Stimulated activated CD4-positive, alpha-beta T cell treated with anti-CD3 and anti-CD28 coated beads, Interleukin-12 subunit alpha, Interleukin-12 subunit beta, amount 100 ng/mL, for 48 hours (primary cell): ENCODE measurements at places on chromosomes 3 and 15.
A peak's percentile ranks its signal among the peaks of the same experiment; 100 is the strongest.

DNA sequence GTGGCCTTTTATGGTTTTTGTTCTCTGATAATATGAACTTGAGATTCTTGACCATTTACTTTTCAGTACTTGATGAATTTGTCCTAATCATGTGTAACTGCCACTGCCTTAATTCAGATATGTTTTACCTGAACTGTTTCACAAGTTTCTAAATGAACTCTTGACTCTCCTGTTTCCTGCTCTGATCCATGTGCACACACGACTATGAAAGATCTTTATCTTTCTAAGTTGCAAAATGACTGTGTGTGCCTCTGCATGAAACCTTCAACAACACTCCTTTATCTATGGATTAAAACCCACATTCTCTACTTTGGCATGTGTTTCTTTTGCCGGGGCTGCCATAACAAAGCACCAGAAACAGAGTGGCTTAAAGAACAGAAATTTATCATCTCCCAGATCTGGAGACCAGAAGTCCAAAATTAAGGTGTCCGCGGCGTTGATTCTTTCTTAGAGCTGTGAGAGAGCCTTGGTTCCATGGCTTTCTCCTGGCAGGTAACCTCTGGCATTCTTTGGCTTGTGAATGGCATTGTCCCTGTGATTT, 275.0 kb downstream of the ADAMTSL3 start:
- DNase-seq, result no peak

- DNase-seq, result no peak
These were observed 301.2 kb upstream of the CDIN1 start for GRCh38 chr15:36278219-36278618.

DNA sequence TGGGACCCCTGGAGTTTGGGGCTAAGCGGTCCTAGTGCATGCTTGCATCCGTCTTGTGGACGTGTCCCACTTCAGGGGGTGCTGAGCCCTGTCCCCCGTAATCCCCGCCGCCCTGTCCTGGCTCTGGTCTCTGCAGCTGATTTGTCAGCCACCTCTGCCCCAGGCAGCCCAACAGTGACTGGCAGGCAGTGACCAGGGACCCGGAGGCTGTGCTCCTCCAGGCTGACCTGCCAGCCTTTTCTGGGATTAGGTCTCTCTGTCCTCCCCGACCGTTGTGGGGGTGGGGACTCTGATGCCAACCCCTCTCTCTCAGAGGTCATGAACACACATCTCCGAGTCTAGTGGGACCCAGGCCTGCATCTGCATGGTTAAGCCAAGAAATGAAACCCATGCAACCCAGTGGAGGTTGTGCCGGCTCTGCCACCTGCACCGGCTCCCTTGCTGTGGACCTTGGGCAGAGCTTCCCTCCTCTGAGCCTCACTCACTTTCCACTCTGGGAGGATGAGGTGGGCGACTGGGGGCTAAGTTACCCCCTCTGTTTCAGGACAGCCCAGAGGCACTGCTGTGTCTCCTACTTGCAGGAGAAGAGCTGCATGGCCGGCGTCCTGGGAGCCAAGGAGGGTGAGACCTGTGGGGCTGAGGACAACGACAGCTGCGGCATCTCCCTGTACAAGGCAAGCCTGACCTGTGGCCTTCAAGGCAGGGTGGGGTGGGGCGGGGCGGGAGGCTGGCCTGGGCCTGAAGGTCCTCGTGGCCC, 60.2 kb downstream of the FBLN2 start:
- DNase-seq, result no peak

DNA sequence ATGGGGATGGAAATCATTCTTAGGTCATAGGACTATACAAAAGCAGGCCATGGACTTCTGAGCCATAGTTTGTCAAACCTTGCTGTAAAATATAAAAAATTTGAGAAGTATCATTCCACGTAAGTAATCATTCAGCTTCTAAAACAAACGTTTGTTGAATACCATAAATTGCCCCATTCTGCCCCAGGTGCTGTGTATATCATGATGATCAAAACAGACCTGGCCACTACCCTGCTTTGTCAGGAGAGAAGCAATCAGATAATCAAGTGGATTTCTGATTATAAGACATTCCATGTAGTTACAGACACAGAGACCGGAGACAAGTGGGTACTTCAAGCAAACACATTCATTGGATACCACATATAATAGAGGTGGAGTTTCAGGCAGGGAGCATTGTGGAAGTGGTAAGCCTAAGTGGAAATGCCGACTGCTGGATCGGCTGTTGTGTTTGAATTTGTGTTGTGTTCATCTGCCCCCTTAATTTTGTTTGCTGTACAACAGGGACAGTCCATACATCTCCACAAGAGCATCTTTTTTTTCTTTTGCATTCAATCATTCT, 61.7 kb downstream of the TGFBR2 start:
- DNase-seq, result no peak

- no peak for DNase-seq
These were observed 3.5 kb upstream of the TGFBR2 start for GRCh38 chr3:30602946-30603345.

GRCh38 chr3:114712728-114713492, 419.1 kb downstream of the TIGIT start:
- DNase-seq, result no peak

DNA sequence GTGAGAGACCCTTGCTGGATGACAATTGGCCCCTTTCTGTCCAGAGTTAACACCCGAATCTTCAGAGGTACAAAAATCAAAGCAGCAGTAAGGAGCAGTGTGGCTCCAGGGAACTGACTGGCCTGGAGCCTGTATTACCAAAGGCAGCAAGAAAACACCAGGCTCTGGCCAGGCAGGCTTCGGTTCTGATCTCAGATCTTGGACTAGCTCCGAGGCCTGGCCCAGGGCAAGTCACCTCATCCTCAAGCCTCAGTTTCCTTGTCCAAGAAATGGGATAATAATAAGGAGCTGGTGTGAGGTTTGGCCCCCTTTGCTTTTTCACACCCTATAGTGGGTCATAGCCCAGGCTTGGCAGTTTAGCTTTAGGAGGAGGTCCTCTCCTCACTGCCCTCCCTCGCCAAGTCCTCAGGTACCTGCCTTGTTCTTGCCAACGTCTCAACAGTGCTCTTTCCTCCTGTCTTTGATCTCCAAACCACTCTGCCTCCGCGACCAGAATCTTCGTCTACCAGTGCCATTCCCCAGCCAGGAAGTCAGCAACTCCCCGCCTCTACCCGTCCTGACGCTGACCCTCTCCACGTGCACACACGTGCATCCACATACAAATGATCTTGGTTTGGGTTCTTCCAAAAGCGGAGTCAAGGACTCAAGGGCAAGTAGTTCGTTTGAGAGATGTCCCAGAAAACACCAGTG, 82.6 kb upstream of the TLE3 start:
- DNase-seq, result no peak

DNA sequence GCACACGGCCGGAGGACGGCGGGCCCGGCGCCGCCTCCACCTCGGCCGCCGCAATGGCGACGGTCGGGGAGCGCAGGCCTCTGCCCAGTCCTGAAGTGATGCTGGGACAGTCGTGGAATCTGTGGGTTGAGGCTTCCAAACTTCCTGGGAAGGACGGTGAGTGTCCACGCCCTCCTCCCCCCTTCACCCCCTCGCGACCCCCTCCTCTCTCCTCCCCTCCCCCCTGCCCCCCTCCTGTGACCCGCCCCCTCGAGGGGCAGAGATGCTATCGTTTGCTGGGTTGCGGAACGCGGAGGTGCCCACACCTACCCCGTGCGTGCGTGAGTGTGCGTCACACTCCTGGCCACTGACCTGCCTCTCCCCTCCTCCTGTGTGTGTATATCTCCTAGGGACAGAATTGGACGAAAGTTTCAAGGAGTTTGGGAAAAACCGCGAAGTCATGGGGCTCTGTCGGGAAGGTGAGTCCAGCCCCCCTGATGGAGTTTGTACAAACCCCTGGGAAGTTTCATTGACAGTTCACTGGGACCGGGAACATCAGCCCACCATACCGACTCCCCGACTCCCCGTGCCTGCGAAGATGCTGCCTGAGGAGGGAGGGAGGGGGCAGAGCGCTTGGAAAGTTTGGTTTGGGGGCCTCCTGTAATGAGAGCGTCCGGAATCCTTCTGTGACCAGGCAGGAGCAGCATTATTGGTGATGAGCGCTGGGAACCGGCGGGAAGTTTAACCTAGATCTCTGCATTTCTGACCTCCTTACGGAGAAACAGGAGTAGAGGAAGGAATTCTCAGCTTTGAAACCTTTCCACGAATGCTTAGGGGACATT, 795 bp upstream of the SCAANT1 start:
- peak; percentile 41 for DNase-seq

- no peak for DNase-seq
These were observed 933.9 kb downstream of the NSUN3 start for GRCh38 chr3:94996743-94997142.

DNA sequence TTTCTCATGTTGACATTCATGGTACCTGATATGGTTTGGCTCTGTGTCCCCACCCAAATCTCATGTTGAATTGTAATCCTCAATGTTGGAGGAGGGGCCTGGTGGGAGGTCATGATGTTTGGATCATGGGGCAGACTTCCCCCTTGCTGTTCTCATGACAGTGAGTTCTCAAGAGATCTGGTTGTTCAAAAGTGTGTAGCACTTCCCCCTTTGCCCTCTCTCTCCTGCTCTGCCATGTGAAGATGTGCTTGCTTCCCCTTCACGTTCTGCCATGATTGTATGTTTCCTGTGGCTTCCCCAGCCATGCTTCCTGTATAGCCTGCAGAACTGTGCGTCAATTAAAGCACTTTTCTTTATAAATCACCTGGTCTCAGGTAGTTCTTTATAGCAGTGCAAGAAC, 3.3 kb upstream of the UBL7 start:
- no peak for DNase-seq
